ENCODE measurements at places on chromosomes 2 and 18. TPM values are rescaled to one million over a fixed set of nuclear protein-coding genes. Genes with fewer than 3 reads are reported as not detected.

Gene REG3G
- total RNA-seq = not detected

Gene ZAP70
- total RNA-seq = 0.13 TPM

Gene PASK
- 13.0 TPM for total RNA-seq

Gene TNFAIP6
- total RNA-seq = not detected

Gene MYCN
- 3.2 TPM for total RNA-seq

Gene CBLN2
- total RNA-seq = not detected

Gene SLC8A1
- 0.13 TPM for total RNA-seq

Gene TLX2
- total RNA-seq = not detected

Gene DNMT3A
- 46.7 TPM for total RNA-seq

Gene CIB4
- total RNA-seq = not detected

Gene ARHGAP25
- 11.9 TPM for total RNA-seq

Gene ZNF532
- total RNA-seq = 33.1 TPM

Gene LBX2
- 0.39 TPM for total RNA-seq

Gene RIT2
- not detected for total RNA-seq

Gene EML6
- total RNA-seq = 0.77 TPM

Gene SIX3
- total RNA-seq = not detected

Gene DCC
- total RNA-seq = not detected

Gene CNGA3
- total RNA-seq = not detected

Gene CXCR4
- total RNA-seq = 26.8 TPM

Gene HDHD2
- 11.6 TPM for total RNA-seq

Gene ADAM23
- total RNA-seq = 0.77 TPM

Gene SLC11A1
- total RNA-seq = under 0.01 TPM

Gene PDIA6
- 346 TPM for total RNA-seq

Gene LRP2
- under 0.01 TPM for total RNA-seq
